Osteoblast (primary cell): ENCODE measurements at places on chromosomes 12 and 14. TPM values are rescaled to one million over a fixed set of nuclear protein-coding genes. Genes with fewer than 3 reads are reported as not detected.

GRCh38 chr14:88199882-88200281 is 123.2 kb downstream of the KCNK10 start:
- no peak for DNase-seq

GRCh38 chr14:85122690-85123089 is 407.3 kb upstream of the FLRT2 start:
- DNase-seq: no peak

GRCh38 chr14:103186241-103186822 is 63.1 kb downstream of the TNFAIP2 start:
- DNase-seq: no peak

DNA sequence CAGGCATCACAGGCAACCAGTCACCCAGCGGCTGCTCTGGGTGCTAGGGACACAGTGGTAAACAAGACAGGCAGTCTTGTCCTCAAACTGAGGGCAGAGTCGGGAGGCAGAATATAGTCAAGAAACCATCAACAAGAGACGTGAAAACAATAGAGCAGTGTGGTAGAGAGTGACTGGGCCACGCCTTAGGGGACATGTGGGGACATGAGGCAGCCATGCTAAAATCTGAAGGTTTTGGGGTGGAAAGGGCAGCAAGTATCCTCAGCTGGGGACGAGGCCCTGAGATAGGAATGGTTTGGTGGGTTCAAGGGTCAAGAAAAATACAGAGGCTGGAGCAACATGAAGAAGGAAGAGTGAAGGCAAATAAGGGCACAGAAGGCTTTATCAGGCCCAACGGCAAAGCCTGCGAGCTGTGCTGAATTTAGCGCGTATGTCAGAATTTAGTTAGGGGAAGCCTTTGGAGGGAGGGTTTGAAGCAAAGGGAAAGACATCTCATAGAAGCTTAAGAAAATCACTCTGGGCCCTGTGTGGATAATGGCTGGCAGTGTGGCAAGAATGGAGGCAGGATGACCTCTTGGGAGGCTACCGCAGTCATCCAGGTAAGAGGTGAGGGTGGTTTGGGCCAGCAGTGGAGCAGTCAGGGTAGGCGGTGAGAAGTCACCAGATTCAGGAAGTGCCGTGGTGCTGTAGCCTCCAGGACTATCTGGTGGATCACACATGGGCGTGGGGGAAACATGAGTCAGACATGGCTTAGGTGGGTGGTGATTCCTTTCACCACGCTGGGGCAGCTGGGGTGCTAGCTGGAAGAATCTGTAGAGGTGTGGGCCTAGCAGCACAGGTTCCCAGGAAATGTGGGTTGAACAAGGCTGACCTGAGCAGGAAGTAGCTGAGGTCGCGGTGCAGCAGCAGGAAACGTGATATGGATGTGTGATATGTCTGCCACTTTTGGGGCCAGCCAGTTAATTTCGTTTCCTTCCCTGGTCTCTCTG is 3.0 kb downstream of the EVL start:
- DNase-seq: no peak

Gene IL22
- total RNA-seq: not detected in 2 replicates

Gene REM2
- 0.29 and 0.36 TPM in 2 replicates for total RNA-seq

Gene PTPRO
- under 0.01 and 0.29 TPM in 2 replicates for total RNA-seq

Gene BRAP
- total RNA-seq: 19.7 and 22.1 TPM in 2 replicates
